ENCODE measurements at places on chromosomes 7 and 10. TPM values are rescaled to one million over a fixed set of nuclear protein-coding genes. Genes with fewer than 3 reads are reported as not detected.

IFIT3 gene
- 4.5 TPM for total RNA-seq

SFTPA2 gene
- total RNA-seq, result not detected

VSIR gene
- total RNA-seq, result 16.5 TPM

COL26A1 gene
- total RNA-seq, result not detected

TCERG1L gene
- not detected for total RNA-seq

CYP3A7 gene
- not detected for total RNA-seq

CUBN gene
- total RNA-seq, result 1.1 TPM

EN2 gene
- 0.31 TPM for total RNA-seq

STOX1 gene
- total RNA-seq, result 1.4 TPM

SH2D4B gene
- total RNA-seq, result not detected

CROT gene
- 6.5 TPM for total RNA-seq

PTPRE gene
- 0.97 TPM for total RNA-seq

TAS2R4 gene
- total RNA-seq, result 1.4 TPM

CUTC gene
- total RNA-seq, result 85.2 TPM

SCIN gene
- total RNA-seq, result not detected

TMEM72 gene
- total RNA-seq, result not detected

LBX1 gene
- 13.4 TPM for total RNA-seq

GSAP gene
- 8.3 TPM for total RNA-seq

COL17A1 gene
- not detected for total RNA-seq

TAS2R41 gene
- total RNA-seq, result not detected

OR2A42 gene
- 0.33 TPM for total RNA-seq

NDUFB8 gene
- 229 TPM for total RNA-seq

SNCG gene
- 2.0 TPM for total RNA-seq

All from gastrocnemius medialis (tissue), 4 donors.